Bronchial epithelial cell (primary cell): ENCODE measurements at places on chromosomes 7 and 10. TPM values are rescaled to one million over a fixed set of nuclear protein-coding genes. Genes with fewer than 3 reads are reported as not detected.

The OPN4 gene
- total RNA-seq, result not detected in 2 replicates

The TRIP6 gene
- total RNA-seq, result 33.0 and 70.3 TPM in 2 replicates

The SFRP5 gene
- not detected in 2 replicates for total RNA-seq

The TFR2 gene
- total RNA-seq, result 0.13 TPM in 1 of 2 replicates, not detected in the other

The CCDC7 gene
- total RNA-seq, result 1.8 and 2.4 TPM in 2 replicates

The RNF133 gene
- total RNA-seq, result 0.13 and 0.26 TPM in 2 replicates

The H2BK1 gene
- not detected in 2 replicates for total RNA-seq

The NRCAM gene
- 0.26 and 0.51 TPM in 2 replicates for total RNA-seq

The STOX1 gene
- total RNA-seq, result under 0.01 TPM in 1 of 2 replicates, not detected in the other

The ZNF239 gene
- total RNA-seq, result 0.26 and 2.6 TPM in 2 replicates

The CYP2C8 gene
- total RNA-seq, result 0.13 TPM in 1 of 2 replicates, not detected in the other

The FKBP6 gene
- total RNA-seq, result not detected in 2 replicates

The HDAC9 gene
- total RNA-seq, result 12.1 and 18.9 TPM in 2 replicates

The AMZ1 gene
- not detected in 2 replicates for total RNA-seq

The PRXL2A gene
- 24.5 and 50.3 TPM in 2 replicates for total RNA-seq

The ACTL6B gene
- total RNA-seq, result not detected in 2 replicates

The IMPDH1 gene
- 47.9 and 53.4 TPM in 2 replicates for total RNA-seq

The FANK1 gene
- 2.1 and 5.2 TPM in 2 replicates for total RNA-seq

The PSMC2 gene
- 182 and 186 TPM in 2 replicates for total RNA-seq

The CCDC126 gene
- total RNA-seq, result 11.1 and 12.7 TPM in 2 replicates

The ZNF853 gene
- 0.26 and 0.53 TPM in 2 replicates for total RNA-seq
